Immature natural killer cell (primary cell): ENCODE measurements at places on chromosomes 11 and 22.
A peak's percentile ranks its signal among the peaks of the same experiment; 100 is the strongest.

- DNase-seq: peak; percentile 38
- H3K4me3 ChIP-seq: peak overlapping the region; percentile 18
- peaks cover 20% of the 10 kb centered on the region for H3K4me1 ChIP-seq
- no peak overlapping the region for H3K27ac ChIP-seq
Measured at GRCh38 chr22:39598017-39598965, 27.7 kb downstream of the CACNA1I start.

DNA sequence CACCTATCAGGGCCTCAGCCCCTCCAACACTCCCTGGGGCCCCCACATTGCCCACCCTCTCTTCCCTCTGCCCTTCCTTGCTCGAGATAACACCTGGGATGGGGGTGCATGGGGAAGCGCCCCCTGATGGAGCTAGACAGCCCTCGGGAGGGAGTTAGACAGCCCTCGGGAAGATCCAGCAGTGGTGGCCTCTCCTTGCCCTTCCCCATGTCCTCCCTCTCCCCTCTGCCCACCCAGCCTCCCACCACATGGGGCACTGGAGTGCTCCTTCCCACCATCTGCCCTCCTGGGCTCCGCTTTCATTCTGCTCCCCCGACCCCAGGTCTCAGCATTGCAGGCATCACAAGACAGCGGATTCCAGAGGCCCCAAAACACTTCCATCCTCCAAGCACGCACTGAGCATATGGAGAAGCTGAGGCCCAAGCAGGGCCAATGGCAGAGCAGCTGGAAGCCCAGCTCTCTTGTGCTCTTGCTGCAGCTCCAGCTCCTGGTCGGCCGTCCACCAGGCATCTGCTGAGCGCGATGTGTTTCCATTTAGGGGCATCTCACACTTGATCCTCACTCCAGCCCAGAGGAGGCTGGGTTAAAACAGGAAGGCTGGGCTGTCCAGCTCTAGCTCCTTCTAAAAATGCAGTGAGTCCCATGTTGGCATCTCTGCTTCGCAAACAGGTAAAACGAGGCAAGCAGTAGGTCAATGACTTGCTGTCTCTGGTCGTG lies 65.6 kb downstream of the IGLL1 start:
- no peak for DNase-seq
- no peak overlapping the region for H3K27ac ChIP-seq
- peaks cover 6% of the 10 kb centered on the region for H3K27me3 ChIP-seq
- no peaks in the 10 kb centered on the region for H3K36me3 ChIP-seq
- H3K4me1 ChIP-seq: no peaks in the 10 kb centered on the region
- no peak overlapping the region for H3K4me3 ChIP-seq

DNA sequence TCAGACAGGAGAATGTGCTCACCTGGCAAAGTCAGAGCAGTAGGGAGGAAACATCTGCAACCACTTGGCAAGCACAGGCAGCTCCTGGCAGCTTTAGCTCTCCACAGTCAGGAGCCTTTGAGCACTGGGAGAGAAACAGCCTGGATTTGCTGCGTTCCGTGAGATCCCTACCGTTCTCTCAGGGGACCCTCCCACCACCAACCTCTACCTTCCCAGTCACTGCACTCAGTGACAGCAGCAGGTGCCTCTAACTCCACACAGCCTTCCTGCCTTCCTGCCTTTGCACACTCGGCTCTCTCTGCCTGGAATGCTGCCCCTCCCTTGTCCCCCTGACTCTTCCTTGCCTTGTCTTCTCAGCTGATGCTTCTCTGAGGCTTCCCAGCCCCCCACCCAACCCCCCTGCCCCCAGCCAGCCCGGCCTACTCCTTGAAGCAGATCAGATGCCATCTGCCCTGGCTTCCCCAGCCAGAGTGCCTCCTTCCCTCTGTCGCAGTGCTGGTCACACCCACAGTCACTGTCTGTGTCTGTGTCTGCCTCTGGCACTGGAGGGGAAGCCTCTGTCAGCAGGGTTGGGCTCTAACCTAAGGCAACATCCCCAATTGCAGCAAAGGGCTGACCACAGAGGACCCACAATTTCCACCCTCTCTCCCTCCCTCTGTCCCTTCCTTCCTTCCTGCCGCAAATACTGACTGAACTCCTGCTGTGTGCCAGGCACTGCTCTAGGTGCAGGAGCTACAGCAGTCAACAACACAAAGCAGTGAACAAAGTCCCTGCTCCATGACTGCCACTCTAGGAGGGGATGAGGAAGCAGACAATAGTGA lies 14.9 kb upstream of the TSKU start:
- H3K27ac ChIP-seq: peak overlapping the region; percentile 31
- DNase-seq: no peak
- peaks cover 2% of the 10 kb centered on the region for H3K27me3 ChIP-seq
- H3K4me1 ChIP-seq: peaks cover 11% of the 10 kb centered on the region
- H3K4me3 ChIP-seq: no peak overlapping the region
- H3K36me3 ChIP-seq: no peaks in the 10 kb centered on the region

- H3K4me1 ChIP-seq: peaks cover 45% of the 10 kb centered on the region
- peak within 1 kb of the TSS; percentile 100 for H3K27ac ChIP-seq
- peaks cover 23% of the 10 kb centered on the region for H3K27me3 ChIP-seq
- no peak for DNase-seq
- no peaks in the 10 kb centered on the region for H3K36me3 ChIP-seq
- H3K4me3 ChIP-seq: peak within 1 kb of the TSS; percentile 99
Measured at GRCh38 chr11:83156996-83157593, at the start of gene PCF11. PCF11 (plus strand) TSS chr11:83157131; CDS start chr11:83157440, 309 bp downstream.

GRCh38 chr22:38201371-38201710 lies 453 bp upstream of the MAFF start:
- peak overlapping the region; percentile 100 for H3K27ac ChIP-seq
- H3K27me3 ChIP-seq: peaks cover 40% of the 10 kb centered on the region
- peak overlapping the region; percentile 89 for H3K4me3 ChIP-seq
- no peak for DNase-seq

DNA sequence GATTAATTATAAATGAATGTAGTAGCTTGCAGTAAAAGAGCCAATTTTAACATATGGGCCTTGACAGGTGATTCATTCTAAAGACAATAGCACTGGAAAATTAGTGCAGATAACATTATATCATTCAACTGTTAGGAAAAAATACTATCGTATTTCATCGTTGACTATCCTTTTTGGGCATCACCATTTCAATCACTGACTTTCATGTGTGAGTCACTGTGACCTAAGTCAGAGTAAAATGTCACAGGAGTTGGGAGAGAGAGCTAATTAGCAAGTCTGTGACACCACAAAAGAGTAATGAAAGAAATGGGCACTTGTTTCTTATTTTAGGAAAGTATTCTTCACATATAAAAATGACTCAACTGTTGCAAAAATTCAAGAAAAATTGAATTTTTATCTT lies 253.8 kb upstream of the CNTN5 start:
- H3K27me3 ChIP-seq: no peaks in the 10 kb centered on the region
- no peaks in the 10 kb centered on the region for H3K4me1 ChIP-seq
- H3K27ac ChIP-seq: no peak overlapping the region
- no peak for DNase-seq

- no peak overlapping the region for H3K4me3 ChIP-seq
- no peaks in the 10 kb centered on the region for H3K36me3 ChIP-seq
- H3K4me1 ChIP-seq: peaks cover 17% of the 10 kb centered on the region
Measured at GRCh38 chr11:112514011-112514740, 253.5 kb upstream of the PLET1 start.

DNA sequence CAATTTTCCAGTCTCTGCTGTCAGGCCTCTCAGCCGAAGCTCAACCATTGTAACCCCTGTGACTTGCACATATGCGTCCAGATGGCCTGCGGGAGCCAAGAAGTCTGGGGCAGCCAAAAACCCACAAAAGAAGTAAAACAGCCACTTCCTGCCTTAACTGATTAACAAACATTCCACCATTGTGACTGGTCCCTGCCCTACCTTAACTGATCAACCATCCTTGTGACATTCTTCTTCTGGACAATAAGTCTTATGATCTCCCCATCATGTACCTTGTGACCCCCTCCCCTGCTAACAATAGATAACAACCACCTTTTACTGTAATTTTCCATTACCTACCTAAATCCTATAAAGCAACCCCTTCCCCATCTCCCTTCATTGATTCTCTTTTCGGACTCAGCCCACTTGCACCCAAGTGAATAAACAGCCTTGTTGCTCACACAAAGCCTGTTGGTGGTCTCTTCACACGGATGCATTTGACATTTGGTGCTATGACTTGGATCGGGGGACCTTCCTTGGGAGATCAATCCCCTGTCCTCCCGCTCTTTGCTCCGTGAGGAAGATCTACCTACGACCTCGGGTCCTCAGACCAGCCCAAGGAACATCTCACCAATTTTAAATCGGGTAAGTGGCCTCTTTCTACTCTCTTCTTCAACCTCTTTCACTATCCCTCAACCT lies 1.3 kb upstream of the NDUFC2 start:
- no peak for DNase-seq
- H3K27ac ChIP-seq: peak overlapping the region; percentile 50
- H3K27me3 ChIP-seq: peaks cover 10% of the 10 kb centered on the region
- H3K36me3 ChIP-seq: no peaks in the 10 kb centered on the region

DNA sequence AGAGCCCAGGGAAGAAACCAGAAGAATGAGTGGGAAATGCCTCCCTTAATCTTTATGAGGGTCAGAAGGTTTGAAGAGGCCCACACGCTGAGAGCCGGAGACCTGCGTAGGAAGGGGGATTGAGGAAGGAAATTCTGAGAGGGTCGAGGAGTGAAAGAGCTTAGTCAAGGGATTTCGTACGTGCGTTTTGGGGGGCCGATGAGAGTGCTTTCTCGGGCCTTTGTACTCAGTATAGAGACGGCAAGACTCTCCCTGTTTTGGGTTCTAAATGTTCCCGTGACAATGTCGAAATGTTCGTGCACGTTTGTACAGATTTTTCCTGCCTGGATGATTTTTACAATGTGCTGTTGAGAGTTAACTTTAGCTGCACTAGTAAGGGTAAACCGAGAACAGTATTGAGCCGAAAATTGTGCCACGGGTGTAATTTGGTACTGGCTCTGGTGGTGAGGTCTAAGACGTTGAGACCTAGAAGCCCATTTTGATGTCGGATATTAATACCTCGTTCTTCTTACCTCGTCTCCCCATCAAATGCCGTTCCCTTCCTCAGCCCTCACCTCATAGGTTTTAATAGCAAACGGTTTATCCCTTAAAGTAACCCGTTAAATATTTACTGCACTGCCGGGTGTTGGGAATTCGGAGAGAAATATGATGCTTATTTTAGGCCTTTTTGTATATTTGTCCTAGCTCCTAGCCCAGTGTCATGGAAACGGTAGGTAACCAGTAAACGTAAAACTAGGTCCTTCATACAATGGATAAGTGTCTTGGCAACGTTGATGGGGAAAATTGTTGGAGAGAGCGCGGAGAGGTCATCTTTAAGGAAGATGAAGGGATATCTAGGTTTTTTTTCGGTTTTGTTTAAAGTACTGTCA lies 734 bp downstream of the C11orf58 start:
- H3K27me3 ChIP-seq: peaks cover 2% of the 10 kb centered on the region
- DNase-seq: peak; percentile 21
- peaks cover 34% of the 10 kb centered on the region for H3K4me1 ChIP-seq
- H3K36me3 ChIP-seq: peaks cover 3% of the 10 kb centered on the region

DNA sequence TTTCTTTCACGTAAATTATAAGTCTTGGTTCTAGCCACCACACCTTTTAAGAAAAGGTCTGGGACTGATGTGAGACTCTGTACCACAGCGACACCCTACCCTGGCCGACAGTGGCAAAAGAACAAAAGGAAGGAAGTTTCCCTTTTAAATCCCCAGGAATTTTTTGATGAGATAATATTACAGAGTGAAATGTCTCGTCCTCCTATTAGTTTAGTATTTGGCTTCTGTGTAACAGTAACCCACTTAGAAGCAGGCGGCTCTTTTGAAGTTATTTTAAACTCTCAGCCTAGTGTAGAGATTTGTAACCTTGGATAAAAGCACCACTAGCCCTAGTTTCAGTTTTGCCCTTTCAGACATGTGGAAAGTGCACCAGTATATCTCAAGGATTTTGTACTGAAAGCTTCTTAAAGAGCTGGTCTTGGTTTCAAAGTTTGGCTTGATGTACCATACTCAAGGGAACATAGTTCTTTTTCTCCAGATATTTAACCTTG lies 84.1 kb downstream of the C22orf31 start:
- no peak overlapping the region for H3K27ac ChIP-seq
- H3K36me3 ChIP-seq: peaks cover 3% of the 10 kb centered on the region
- peaks cover 8% of the 10 kb centered on the region for H3K27me3 ChIP-seq
- H3K4me3 ChIP-seq: no peak overlapping the region
- DNase-seq: no peak
- no peaks in the 10 kb centered on the region for H3K4me1 ChIP-seq

DNA sequence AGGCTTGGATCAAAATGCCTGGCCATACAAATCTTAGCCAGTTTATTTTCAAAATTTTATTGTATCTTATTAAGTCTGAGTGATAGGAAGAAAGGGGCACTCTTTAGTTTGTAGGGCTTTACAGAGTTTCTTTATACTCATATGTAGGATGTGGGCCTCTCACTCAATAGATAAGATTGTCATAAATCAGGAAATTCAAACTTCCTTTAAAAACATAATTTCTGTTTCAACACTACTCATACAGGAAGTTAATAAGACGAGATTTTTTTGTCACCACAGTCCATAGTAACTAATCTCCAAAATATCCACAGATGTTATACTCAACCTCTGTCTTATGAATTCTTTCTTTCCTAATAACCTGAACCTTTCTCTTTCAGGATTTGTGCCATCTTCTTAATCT lies 13.3 kb upstream of the OR56B4 start:
- peaks cover 6% of the 10 kb centered on the region for H3K27me3 ChIP-seq
- H3K36me3 ChIP-seq: no peaks in the 10 kb centered on the region
- no peak overlapping the region for H3K4me3 ChIP-seq
- no peak overlapping the region for H3K27ac ChIP-seq
- H3K4me1 ChIP-seq: no peaks in the 10 kb centered on the region

GRCh38 chr11:35938231-35938630 lies 5.6 kb upstream of the LDLRAD3 start:
- no peak overlapping the region for H3K27ac ChIP-seq
- no peak for DNase-seq
- peaks cover 14% of the 10 kb centered on the region for H3K27me3 ChIP-seq
- H3K4me1 ChIP-seq: peaks cover under 1% of the 10 kb centered on the region
- H3K4me3 ChIP-seq: no peak overlapping the region

GRCh38 chr11:47391711-47392432 lies 13.5 kb upstream of the SPI1 start:
- H3K4me1 ChIP-seq: peaks cover 80% of the 10 kb centered on the region
- H3K4me3 ChIP-seq: no peak overlapping the region
- H3K27me3 ChIP-seq: peaks cover 12% of the 10 kb centered on the region
- no peaks in the 10 kb centered on the region for H3K36me3 ChIP-seq

DNA sequence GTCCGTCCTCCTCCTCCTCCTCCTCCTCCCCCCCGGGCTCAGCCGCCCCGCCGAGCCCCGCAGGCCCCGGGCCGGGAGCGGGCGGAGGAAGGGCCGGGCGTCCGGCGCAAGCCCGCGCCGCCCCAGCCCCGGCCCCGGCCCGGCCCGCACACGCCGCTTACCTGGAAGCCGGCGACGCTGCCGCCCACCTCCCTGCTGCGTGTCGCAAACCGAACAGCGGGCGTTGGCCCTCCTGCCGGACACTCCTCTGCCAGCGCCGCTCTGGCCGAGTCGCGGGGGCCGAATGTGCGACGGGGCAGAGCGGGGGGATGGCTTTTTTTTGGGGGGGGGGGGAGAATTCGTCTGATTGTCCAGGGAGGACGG lies 1.1 kb downstream of the IGF2 start:
- no peaks in the 10 kb centered on the region for H3K36me3 ChIP-seq
- H3K27ac ChIP-seq: no peak overlapping the region
- peaks cover 30% of the 10 kb centered on the region for H3K27me3 ChIP-seq
- peak overlapping the region; percentile 89 for H3K4me3 ChIP-seq
